ENCODE measurements at places on chromosomes 2 and 18.

- no peak for DNase-seq
These were observed 722.6 kb downstream of the METTL4 start for GRCh38 chr18:1848716-1849115.

DNA sequence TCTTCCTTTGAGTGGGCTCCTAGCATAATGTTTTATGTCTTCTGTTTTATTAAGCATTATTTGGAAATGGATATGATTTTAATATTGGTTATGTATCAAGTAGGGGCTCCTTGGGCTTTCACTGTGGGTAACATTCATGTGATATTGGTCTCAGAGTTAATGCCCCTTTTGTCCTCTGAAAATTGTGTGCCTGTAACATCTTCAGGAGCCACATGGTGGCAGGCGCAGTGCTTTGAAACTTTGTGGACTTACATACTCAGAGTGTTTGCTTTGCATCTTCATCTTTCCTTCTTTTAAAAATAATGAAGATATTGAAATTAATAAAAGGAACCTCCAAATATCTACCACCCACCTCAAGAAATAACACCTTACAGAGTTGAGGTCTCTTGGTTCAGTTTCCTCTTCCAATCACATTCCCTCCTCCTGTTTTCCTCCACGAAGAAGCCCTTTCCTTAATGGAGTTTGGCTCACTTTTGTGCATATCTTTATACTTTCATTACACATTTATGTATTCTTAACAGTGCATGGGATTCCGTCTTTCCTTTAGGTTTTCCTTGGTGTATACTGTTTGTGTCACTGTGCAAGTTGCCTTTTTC lies 73.5 kb downstream of the LIMS1 start:
- no peak for DNase-seq

- DNase-seq: no peak
These were observed 72.5 kb upstream of the OTOF start for GRCh38 chr2:26550276-26551015.

DNA sequence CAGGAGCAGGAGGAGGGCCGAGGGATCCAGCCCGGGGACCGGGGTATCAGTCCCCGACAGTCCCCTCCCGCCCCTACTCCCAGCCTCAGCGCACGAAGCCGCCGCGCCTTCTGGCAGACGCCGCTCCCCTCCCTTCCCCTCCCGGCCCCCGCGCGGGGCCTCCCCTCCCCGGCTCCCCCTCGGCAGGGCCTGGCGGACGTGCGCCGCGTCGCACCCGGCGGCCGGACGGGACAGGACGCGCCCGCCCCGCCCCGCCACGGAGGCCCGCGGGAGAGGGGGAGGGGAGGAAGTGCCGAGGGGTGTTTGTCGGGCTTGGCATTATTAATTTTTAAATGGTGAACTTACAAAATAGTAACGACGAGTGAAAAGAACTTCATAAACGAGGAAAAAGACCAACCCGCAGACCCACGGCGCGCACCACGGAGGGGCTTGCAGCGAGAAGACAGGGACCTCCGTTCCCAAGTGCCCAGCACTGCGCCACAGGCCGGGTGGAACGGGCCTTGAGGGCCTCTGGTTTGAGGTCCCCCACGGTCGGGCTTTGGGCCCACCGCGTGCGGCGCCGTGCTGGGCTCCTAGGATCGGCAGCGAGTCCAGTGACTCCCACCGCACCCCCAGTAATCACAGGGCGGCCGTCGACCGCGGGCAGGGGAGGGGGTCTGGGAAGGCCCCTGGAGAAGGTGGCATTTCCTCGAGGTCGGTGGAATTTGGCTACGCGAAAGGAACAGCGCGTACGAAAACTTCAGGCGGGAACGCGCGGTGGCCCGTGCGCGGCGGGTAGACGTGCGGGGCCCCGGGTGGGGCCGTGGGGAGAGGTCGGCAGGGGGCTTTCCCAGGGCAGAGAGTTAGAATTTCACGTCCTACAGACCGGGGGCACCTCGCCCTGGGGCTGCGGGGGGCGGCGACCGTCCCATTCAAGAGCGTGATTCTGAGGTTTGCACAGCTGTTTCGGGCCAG lies 954 bp upstream of the CTDSP1 start:
- DNase-seq: peak; percentile 51

- DNase-seq: no peak
These were observed 272.1 kb downstream of the NAPG start for GRCh38 chr18:10797896-10798295.
